ENCODE measurements at places on chromosomes 16 and 17.
A peak's percentile ranks its signal among the peaks of the same experiment; 100 is the strongest.

- no peak for DNase-seq
These were observed 75.9 kb upstream of the IRX6 start for GRCh38 chr16:55248058-55248457.

- DNase-seq, result no peak
These were observed 7.9 kb downstream of the UMOD start for GRCh38 chr16:20344611-20345010.

DNA sequence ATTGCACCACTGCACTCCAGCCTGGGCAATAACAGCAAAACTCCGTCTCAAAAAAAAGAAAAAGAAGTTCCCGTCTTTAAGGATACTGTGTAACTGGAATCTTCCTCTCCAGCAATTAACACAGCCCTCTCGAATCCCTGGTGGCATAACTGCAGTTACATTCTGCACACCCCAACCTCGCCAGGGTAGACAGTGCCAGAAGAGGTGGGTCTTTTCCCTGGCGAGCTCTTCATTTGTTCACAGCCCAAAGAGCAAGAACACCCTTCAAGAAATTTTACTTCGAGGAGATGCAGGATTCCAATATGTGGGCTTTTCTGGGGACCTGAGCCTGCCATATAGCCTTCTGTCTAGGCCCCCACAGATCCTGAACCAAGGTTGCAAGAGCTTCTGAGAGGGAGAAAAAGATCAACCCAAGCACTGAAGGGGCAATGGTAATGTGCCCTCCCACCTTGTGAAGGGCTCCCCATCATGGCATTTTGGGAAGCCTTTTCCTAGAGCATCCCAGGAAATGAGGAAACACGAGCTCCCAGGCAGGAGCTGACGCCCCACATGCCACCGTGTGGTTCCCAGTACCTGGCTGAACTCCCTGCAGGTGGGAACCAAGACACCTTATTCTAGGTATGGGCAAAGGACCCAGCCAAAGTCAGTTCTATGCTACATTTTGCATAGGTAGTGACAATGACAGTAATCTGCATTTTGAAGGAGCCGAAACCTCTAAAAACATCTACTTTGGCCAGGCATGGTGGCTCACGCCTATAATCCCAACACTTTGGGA lies 26.9 kb downstream of the TK2 start:
- DNase-seq, result no peak

DNA sequence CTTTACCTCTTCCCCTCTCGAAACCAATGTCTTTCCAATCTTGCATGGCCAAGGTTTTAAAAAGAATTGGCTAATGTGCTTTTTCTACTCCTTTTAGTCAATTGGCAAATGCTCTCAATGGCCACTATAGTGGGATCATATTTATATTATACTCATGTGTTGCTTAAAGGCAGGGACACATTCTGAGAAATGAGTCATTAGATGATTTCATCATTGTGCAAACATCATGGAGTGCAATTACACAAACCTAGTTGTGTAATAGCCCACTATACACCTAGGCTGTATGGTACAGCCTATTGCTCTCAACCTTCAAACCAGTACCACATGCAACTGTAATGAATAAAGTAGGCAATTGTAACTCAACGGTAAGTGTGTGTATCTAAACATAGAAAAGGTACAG lies 180.9 kb downstream of the HS3ST3A1 start:
- DNase-seq, result no peak

- no peak for DNase-seq
These were observed 8.0 kb upstream of the ZNF469 start for GRCh38 chr16:88374736-88375135.

GRCh38 chr17:42773290-42774035 lies at the start of gene VPS25:
Gene VPS25 (plus strand): TSS chr17:42773449. CDS start chr17:42773476, 27 bp downstream.
- peak; percentile 58 for DNase-seq

- DNase-seq, result no peak
These were observed 3.2 kb downstream of the DNAH17 start for GRCh38 chr17:78573955-78574354.

DNA sequence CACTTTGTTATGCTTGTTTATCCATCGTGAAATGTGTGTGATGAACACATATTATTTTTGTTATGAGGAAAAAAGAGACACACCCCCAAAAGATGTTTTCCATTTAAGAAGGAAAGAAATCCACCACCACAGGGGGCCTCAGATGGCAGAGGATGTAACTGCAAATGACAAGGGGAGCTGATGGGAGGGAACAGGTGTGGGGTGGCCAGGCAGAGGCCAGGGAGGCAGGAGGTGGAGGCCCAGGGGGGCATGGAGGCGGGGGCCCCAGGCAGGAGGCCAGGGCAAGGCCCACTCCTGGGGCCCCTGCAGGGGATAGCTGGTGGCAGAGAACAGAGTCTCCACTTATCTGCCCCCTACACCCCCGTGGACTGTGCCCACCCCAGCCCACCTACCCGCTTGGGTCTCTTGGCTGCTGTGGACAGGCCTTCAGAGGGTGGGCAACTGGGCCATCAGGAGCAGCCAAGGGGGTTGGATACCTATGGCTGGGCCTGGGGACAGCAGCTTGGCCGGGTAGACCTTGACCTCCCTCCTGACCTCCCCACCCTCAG lies 28.0 kb downstream of the PPL start:
- DNase-seq, result no peak

DNA sequence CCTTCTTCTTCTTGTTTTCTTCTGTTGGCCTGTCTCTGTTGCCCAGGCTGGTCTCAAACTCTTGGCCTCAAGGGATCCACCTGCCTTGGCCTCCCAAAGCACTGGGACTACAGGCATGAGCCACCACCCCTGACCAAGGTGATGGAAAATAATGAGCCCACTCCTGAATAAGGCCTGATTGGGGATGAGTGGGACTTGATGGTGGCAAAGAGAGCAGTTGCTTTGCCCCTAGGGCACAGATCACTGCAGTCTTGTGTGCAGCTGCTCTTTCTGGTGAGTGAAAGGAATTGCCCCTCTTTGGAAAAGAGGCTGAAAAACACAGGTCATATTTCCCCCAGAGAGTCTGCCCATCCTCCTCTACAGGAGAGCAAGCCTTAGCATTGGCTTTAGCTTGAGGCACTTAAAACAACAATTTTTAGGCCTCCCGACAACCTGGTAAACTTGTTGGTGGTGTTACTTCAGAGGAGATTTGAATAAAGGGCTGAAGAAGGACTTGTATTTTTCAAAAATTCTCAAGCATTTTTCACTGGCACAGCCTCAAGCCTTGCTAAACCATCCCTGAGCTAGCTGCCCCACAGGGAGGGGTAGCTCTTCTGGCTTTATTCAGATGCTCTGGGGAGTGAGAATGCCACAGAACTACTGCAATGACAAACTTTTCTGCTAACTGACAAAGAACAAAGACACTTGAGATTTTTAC lies 6.1 kb upstream of the PDP2 start:
- peak; percentile 31 for DNase-seq

DNA sequence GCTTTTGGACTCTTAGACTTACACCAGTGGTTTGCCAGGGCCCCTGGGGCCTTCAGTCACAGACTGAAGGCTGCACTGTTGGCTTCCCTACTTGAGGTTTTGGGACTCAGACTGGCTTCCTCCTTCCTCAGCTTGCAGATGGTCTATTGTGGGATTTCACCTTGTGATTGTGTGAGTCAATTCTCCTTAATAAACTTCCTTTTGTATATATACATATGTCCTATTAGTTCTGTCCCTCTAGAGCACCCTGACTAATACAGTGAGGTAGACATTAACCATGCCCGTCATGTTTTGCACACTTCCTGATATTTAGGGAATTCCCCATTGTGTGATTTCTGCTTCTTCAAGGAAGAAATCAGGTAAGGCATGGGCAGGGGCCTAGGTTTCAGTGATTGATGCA lies 147.8 kb upstream of the CA10 start:
- no peak for DNase-seq

DNA sequence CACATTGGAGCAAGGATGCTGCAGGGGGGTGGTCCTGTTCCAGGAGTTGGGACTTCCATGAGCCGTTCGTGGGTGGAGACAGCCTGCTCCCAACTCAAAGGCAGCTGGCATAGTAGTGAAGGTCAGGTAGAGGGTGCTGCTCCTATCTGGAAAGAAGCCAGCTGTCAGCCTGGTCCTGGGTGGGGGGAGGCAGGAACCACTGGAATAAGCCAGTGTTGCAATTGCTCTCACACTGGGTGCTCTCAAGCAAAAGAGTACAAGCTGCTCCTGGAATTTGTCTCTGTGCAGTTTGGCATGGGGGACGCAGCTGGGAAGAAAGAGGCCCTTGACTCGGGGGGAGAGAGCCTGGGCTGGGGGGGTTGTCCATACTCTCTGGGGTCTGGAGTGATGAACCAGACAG lies 8.7 kb downstream of the CACNG5 start:
- no peak for DNase-seq

GRCh38 chr17:29158096-29158487 lies 22.1 kb downstream of the MYO18A start:
- DNase-seq, result no peak

DNA sequence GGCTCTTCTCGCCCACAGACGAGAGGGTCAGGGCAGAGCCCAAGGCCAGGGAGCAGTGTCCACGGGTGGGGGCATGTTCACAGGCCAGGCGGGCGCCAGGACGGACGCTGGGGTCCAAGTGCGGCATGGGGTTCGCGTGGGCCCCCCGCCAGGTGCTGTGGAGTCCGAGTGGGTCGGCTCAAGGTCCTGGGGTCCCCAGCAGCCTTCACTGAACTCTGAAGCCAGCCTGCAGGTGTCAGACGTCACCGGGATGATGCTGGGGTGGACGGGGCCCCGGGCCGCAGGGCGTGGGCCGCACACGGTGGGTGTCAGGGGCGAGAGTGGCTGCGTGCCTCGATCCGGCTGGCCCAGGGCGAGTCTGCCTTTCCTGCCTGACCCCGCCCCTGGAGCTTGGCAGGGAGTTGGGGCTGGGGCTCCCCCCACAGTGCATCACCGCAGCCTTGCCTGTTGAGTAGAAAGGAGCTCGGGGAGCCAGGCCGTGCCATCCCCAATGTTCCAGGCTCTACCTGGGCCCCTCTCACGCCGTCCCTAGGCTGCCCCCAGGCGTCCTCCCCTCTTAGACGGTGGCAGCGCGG lies 19.0 kb downstream of the CACNA1H start:
- no peak for DNase-seq

- no peak for DNase-seq
These were observed 22.3 kb downstream of the MOSMO start for GRCh38 chr16:22030087-22030812.

DNA sequence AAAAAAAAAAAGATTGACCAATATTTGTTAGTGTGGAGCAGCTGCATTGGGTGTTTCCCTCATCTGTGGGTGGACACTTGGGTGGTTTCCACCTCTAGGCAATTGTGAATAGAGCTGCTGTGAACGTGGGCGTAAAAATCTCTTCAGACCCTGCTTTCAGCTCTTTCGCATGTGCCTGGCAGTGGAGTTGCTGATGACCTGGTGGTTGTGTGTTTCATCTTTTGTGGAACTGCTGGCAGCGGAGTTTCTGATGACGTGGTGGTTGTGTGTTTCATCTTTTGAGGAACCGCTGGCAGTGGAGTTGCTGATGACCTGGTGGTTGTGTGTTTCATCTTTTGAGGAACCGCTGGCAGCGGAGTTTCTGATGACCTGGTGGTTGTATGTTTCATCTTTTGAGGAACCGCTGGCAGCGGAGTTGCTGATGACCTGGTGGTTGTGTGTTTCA lies 21.4 kb downstream of the ZC3H18 start:
- peak; percentile 45 for DNase-seq

GRCh38 chr17:73318836-73319235 lies 7.0 kb upstream of the CDC42EP4 start:
- no peak for DNase-seq

DNA sequence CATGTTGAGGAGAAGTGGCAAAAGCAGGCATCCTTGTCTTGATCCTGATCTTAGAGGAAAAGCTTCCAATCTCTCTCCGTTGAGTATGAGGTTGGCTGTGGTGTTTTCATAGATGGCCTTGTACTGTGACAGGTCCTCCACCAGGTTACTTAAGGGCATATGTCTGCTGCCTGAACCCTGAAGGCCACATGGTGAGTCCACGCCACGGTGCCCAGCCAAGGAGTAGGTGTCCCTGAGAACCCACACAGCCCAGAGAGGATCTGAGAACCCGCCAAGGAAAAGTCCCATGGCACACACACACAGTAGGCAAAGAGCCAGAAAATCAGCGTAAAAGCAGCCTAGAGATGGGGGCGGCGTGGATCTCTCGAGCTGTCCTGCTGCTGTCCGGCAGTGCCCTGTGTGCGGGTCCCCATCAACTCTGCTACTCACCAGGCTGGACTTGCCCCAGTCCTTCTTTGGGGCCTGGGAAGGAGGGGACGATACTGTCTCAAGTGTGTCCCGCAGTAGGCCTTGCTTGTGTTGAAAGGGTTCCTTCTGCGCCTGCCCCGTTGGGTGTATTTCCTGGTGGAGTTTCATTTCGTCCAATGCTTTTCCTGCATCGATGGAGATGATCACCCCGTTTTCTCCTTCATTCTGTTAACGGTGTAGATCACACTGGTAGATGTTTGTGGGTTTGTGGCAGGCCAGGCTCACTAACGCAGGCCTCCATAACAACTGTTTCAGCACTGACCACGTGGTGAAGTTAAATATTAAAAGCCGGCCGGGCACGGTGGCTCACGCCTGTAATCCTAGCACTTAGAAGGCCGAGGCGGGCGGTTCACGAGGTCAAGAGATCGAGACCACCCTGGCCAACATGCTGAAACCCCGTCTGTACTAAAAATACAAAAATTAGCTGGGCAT lies 90.8 kb upstream of the DNAH17 start:
- no peak for DNase-seq

All from common myeloid progenitor, CD34-positive (primary cell).